Stimulated activated CD4-positive, alpha-beta T cell treated with anti-CD3 and anti-CD28 coated beads, Interleukin-1b, Interleukin-23, amount 100 ng/mL, for 1 hour (primary cell): ENCODE measurements at places on chromosomes 1 and 21.

- no peak for DNase-seq
Observed at GRCh38 chr1:99546432-99547416, 99.2 kb upstream of the PALMD start.

DNA sequence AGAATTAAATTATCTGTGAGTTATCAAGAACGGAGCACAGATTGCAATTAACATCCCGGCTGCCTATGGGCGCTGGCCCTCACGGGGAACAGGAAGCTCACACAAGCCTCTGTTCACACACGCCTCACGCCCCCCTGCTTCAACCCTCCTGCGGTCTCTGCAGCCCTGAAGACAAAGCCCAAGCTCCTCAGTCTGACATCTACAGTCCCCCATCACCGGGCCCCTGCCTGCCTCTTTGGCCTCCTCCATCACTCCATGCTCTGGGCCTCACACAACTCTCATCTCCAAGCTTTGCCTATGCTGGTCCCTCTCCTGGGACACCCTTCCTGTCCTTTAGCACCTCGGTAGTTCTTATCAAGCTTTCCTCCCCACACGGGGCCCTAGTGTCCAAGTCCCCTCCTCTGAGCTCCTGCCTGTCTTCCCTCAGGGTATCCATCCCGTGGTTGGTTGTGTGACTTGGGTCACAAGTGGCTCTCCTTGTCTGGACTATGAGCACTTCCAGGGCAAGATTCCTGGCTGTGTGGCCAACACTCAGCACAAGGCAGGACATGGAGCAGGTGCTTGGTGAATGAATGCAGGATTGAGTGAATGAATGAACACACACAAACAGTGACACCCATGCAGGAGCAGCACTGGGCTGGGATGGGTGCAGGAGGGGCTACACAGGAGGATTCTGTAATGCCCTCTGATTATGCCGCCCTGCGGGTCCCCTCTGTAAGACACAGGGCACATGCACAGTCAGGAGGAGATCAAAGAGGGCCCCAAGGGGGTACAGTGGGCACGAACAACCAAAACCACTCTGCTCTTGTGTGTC, 116.1 kb downstream of the DMRTB1 start:
- DNase-seq = no peak

GRCh38 chr1:2974701-2975301, 46.5 kb upstream of the ACTRT2 start:
- DNase-seq = no peak

GRCh38 chr1:71857862-71858261, 424.5 kb downstream of the NEGR1 start:
- DNase-seq = no peak

DNA sequence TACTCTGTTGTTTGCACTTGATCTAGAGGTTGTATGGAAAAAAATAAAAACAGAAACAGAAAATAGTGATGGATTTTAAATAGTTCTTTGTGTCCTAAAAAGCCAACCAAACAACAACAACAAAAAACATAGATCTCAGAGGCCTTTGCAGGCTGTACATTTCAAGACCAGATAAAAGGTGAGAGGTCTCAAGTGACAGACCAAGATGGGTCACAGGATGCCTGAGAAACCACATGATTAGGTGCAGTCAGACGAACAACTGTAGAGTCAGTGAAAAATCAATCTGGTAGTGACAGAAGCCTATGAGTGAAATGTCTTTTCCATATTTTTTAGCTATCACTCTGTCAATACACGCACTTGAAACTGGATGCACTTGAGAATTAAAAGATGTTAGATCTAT, 193.5 kb upstream of the SAMSN1 start:
- DNase-seq = no peak

DNA sequence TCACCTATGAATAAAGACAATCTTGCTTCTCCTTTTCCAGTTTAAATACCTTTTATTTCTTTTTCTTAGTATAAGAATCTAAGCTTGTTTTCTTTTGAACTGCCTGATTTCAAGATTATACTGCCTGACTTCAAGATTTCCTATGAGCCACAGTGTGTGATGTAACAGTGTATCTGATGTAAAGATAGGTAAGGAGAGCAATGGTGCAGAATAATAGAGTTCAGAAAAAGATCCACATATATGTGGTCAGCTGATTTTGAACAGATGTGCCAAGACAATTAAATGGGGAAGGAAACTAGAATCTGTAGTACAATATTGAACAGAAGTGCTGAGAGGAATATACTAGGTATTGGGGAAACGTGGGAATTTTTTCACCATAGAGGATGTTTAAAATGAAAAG, 21.0 kb downstream of the EXO1 start:
- no peak for DNase-seq

DNA sequence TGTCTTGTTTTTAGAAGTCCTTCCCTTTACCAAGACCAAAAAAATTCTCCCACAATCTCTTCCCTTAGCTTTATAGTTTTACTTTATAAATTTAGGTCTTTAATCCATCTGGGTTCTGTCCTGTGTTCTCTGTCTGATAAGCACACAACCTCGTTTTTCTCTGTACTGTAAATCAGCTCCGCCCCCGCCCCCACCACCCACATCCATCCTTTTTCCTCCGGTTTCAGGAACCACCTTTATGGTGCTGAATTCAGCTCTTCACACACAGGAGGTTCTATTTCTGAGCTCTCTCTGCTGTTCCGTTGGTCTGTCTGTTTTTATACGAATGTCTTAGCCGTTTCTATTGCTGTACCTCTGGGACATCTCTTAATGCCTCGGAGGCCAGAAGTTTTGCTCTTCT, 44.5 kb downstream of the ACTL8 start:
- no peak for DNase-seq

GRCh38 chr1:154857022-154857421, 13.1 kb downstream of the KCNN3 start:
- DNase-seq = no peak

DNA sequence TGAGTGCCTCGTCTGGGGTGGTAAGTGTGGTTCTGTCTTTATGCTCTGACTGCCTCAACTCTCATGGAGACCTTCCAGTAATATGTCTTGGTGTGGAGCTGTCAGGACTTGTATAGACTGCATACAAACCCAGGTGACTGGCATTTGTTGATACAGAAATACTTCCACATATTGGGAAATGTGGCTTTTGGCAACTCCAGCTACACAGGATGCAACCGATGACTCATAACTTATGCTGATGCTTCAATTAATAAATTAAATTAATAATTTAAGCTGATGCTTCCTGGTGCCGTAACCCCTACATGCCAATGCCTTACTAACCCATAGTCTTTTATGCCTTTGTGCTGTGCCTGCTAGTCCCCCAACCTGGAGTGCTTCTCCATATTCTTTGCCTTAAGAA, 72.3 kb upstream of the ARTN start:
- DNase-seq = no peak

- DNase-seq = no peak
Observed at GRCh38 chr1:56183151-56183550, 396.2 kb downstream of the PLPP3 start.

- peak; percentile 10 for DNase-seq
Observed at GRCh38 chr1:244833734-244834542, 1.5 kb upstream of the COX20 start.
